Dermis blood vessel endothelial cell (primary cell): ENCODE measurements at places on chromosomes 7 and 10. TPM values are rescaled to one million over a fixed set of nuclear protein-coding genes. Genes with fewer than 3 reads are reported as not detected.

DNA sequence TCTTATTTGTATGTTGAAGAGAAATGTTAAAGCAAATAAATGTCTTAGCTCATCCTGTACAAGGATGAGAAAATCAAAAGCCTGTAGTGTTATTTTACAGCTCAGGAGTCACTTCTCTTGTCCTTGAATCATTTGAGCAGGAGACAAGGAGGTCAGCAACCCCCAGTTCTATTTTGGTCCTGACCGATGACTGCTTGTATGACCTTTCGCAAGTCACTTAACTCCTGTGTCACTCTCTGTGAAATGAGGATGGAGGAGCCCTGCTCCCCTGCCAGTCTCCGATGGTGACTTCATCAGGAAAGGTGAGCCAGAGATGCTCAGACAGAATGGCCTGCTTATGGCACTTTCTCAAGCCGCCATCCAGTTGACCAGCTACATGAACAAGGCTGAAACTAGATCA is 101.0 kb downstream of the CELF2 start:
- no peak for DNase-seq

GRCh38 chr10:59672150-59672875 is 37.3 kb downstream of the SLC16A9 start:
- DNase-seq, result no peak

The TEX47 gene
- total RNA-seq, result not detected in 2 replicates

The C7orf57 gene
- not detected in 2 replicates for total RNA-seq

- no peak for DNase-seq
These were observed 6.6 kb downstream of the LMOD2 start for GRCh38 chr7:123662293-123662692.

DNA sequence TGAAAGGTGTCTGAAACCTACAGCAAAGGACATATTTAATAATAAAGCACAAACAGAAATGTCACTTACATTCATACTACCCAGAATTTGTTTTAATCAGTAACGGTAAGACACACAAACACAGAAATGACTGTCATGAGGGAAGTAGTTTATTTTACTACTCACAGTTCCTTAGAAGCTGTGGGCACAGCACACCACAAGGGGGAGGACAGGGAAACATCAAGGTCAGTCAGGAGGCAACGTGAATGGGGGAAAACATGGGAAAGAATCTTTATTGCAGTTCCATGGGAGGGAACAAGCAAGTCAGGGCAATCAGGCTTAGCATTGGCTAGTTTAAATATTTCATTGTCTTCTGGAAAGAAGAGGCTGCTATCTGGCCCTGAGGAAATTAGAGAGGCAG is 123.8 kb upstream of the PDSS1 start:
- no peak for DNase-seq

DNA sequence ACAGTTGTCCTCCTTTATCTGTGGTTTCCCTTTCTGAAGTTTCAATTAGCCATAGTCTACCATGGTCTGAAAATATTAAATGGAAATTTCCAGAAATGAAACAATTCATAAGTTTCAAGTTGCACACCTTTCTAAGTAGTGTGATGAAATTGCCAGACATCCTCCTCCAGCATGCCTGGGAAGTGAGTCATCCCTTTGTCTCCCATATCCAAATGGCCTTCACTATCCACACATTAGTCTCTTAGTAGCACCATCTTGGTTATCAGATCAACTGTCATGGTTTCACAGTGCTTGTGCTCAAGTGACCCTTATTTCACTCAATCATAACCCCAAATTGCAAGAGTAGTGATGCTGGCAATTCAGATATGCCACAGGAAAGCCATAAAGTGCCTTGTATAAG is 83.4 kb upstream of the PPP1R9A start:
- peak; percentile 20 for DNase-seq

The CYP2C8 gene
- under 0.01 and 0.05 TPM in 2 replicates for total RNA-seq

The NUTM2D gene
- total RNA-seq, result 0.51 and 1.4 TPM in 2 replicates

The OR2A5 gene
- total RNA-seq, result not detected in 2 replicates

The MSRB2 gene
- 6.0 and 8.3 TPM in 2 replicates for total RNA-seq

- no peak for DNase-seq
These were observed 67.3 kb downstream of the CALML3 start for GRCh38 chr10:5592070-5592469.

- DNase-seq, result no peak
These were observed 85.4 kb downstream of the SIRT1 start for GRCh38 chr10:67969875-67970274.

DNA sequence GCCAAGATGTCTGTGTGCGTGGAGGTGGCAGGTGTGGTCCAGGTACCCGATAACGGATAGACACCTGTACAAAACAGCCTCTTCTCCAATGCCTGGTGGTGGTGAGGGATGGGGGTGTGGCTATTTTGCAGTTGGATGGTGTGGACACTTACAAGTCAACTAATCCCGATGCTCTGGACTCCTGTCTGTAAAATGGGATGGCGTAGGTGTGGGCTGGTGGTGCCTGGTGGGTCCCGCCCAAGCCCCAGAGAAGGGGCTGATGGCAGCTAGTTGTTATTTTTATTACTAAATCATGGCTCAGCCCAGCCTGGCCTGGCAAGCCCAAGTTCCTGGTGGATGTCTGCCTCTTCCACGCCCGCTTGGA is 22.3 kb downstream of the GTF2IRD1 start:
- no peak for DNase-seq

DNA sequence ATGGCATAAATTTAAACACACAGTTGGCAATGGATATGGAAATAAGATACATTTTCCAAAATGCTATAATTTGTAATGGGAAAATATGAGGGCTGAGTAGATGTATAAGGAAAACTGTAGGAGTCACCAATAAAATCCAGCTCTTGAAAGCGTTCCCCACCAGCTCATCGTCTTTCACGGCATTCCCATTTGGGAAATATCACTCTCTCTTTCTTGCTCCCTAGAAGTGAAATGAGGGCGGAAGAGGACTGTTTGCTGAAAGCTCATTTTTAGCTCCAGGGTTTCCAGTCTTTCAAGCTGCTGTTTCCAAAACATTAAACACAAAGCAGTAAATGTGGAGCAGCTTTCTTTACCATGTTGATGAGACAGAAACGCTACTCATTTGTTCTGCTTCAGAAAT is 104.6 kb upstream of the SFMBT2 start:
- DNase-seq, result no peak

GRCh38 chr10:60073781-60074656 is 167.7 kb upstream of the CCDC6 start:
- DNase-seq, result no peak

- DNase-seq, result peak; percentile 34
These were observed 34.5 kb upstream of the EBLN1 start for GRCh38 chr10:22252224-22252800.

GRCh38 chr7:94127026-94127425 is 122.9 kb upstream of the BET1 start:
- no peak for DNase-seq

GRCh38 chr7:12674053-12674452 is 13.4 kb upstream of the ARL4A start:
- DNase-seq, result no peak

GRCh38 chr7:140060243-140060630 is 2.5 kb downstream of the PARP12 start:
- no peak for DNase-seq

DNA sequence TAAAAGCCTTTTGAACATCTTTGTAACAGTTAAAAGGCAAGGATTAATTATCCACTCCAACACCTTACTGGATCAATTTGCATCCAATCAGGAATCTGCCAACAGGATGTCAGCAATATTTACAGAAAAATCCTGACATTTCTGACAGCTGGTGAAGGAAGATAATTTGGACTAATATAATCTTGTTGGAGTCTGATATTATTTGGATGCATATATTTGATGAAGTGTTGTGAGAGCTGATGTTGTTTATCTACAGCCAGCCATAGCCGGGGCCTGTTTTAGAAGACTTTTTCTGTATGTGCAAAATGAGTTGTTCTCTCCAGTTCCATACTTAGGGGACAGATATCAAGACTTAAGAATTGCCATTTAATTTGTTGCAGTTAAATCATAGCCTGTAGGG is 91.1 kb downstream of the GPR37 start:
- no peak for DNase-seq

The NUPR2 gene
- not detected in 2 replicates for total RNA-seq

DNA sequence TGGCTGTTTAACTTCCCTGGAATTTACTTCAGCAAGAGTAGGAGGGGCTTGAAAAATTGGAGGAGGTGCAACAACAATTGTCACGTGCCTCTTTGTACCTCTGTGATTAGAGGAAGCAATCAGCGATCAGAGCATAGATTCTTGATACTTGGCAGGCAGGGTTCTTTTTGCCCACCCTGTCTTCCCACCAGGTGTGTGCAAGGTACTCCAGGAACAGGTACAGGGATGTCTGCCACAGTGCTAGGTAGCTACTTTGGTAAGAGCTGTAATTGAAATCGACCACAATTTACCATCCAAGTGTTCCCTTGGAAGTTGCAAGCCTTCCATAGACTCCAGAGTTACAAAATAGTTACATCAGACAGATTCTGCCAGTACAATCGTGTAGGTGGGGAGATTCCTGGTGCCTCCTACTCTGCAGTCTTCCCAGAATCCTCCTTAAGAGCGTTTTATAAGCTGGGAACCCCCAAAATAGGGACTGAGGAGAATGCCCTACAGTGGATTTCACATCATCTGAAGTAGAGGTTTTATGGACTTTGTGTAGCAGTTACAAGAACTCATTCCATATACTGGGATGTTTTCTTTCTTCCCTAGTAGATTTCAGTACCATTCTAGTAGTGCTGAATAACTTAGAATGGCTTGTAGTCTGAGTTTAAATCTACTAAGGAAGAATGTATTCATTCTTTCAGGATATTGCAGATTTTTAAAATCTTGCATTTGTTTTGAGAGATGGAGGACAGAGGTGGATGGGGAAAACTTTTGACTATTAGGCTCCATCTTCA is 101.9 kb downstream of the EXOC4 start:
- no peak for DNase-seq

DNA sequence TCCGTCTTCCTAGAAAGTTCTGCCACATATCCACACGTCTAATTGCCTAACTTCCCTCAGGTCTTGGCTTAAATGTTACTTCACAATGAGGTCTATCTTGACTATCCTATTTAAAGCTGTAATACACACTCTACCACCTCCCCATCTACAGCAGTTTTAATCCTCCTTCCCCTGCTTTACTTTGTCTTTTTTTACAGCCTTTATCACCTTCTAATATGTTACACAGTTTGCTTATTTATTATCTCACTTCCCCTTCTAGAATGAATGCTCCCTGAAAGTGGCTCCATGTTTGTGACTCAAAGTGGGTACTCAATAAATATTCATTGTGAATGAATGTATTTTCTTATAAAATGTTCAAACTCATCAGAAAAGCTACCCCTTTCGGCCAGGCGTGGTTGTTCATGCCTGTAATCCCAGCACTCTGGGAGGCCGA is 13.6 kb upstream of the MICU1 start:
- DNase-seq, result no peak

The DRGX gene
- not detected in 2 replicates for total RNA-seq

The HTR5A gene
- not detected in 2 replicates for total RNA-seq

DNA sequence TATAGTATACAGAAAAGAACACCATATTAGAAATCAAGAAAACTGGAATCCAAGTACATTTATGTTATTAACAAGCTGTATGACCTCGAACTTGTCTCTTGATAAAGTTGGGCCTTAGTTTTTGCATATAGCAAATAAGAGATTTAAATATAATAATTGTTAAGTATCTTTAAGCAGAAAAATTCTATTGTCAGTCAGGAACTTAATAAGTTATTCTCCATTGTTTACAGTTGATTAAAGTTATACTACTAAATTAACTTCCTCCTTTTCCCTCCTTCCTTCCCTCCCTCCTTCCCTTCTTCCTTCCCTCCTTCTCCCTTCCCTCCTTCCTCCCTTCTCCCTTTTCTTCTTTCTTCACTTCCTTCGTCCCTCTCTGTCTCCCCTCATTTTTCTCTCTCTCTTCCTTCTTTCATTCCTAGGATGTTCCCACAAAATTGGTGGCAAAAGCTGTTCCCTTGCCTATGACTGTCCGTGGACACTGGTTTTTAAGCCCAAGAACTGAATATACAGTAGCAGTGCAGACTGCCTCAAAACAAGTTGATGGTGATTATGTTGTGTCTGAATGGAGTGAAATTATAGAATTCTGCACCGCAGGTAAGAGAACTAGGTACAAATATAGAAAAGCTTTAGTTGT is 59.7 kb downstream of the PHYHIPL start:
- DNase-seq, result no peak

The PRPS1L1 gene
- 0.14 TPM in 1 of 2 replicates, not detected in the other for total RNA-seq

DNA sequence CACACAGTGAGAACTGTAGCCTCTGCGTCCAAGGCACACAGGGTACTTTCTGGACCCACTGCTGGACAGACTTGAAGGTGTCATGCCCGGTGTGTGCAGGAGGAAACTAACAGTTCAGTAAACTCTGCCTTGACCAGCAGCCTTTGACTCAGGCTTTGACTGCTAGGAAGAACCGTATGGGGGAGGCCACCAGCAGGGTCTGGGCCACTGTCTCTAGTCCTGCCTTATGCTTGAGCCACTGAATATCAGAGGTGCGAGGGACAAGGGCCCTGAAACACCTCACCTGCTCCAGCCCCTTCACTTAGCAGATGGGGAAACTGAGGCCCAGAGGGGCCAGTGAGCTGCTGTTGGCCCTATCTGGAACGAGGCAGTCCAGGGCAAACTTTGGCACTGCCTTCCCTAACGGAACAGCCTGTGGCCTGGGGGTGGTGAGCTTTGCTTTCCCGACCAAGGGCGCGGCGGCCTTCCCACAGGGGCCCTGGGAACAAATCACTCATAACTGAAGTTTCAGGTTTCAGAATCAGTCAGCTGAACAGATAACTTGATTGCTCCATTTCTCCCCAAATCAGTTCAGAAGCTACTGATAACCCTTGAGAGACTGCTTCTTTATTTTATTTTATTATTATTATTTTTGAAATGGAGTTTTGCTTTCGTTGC is 130.0 kb downstream of the FAM53B start:
- DNase-seq, result no peak

- no peak for DNase-seq
These were observed 1.2 kb downstream of the RARRES2 start for GRCh38 chr7:150340024-150340749.

DNA sequence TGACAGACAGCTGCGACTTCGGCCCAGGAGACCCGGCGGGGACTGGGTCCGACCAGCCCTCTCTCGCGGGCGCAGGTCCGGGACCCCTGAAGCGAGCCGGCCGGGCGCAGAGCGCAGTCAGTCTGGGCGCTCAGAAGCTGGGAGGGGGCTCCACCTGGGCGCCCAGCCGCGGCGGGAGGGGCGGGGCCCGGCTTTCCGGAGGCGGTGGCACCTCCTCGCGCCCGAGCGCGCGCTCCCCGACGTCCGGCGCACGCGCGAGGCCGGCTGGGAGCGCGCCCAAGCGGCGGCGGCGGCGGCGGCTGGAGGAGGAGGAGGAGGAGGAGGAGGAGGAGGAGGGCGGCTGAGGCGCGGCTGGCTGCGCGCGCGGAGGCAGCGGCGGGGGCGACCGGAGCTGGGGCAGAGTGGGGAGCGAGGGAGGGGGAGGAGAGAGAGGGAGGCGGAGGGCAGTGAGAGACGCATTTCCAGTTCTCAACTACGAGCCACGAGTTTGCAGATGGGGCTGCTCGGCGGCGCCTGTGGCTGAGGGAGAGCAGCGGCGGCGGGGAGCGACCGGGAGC is at the start of gene PALS2:
PALS2 (plus strand) TSS at position 456 of the 557 bp plus-strand sequence. CDS start 50,216 bp downstream, outside the sequence.
- DNase-seq, result peak; percentile 79

The OR9A2 gene
- not detected in 2 replicates for total RNA-seq

GRCh38 chr10:16599662-16600061 is 78.0 kb upstream of the C1QL3 start:
- no peak for DNase-seq

The STK31 gene
- total RNA-seq, result 0.17 and 0.19 TPM in 2 replicates

- no peak for DNase-seq
These were observed 142.9 kb upstream of the ZMIZ1 start for GRCh38 chr10:78925800-78926319.
